ENCODE measurements at places on chromosomes 16 and 17.

DNA sequence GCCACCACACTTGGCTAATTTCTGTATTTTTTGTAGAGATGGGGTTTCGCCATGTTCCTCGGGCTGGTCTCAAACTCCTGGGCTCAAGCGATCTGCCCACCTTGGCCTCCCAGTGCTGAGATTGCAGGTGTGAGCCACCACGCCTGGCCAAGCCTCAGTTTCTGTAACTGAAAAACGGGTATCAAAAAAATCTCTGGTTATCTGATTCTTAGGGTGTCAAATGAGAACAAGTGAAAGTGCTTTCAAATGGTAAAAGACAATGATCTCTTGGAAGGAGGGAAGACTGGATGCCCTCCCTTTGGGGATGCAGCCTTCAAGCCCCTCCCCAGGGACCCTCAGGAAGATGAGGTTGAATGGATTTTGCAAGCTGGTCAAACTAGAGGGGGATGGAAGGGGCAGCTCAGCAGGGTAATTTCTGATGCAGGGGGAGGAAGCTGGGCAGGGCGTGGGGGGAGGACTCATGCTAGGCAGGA lies 22.3 kb downstream of the ARHGAP23 start:
- no peak for DNase-seq

DNA sequence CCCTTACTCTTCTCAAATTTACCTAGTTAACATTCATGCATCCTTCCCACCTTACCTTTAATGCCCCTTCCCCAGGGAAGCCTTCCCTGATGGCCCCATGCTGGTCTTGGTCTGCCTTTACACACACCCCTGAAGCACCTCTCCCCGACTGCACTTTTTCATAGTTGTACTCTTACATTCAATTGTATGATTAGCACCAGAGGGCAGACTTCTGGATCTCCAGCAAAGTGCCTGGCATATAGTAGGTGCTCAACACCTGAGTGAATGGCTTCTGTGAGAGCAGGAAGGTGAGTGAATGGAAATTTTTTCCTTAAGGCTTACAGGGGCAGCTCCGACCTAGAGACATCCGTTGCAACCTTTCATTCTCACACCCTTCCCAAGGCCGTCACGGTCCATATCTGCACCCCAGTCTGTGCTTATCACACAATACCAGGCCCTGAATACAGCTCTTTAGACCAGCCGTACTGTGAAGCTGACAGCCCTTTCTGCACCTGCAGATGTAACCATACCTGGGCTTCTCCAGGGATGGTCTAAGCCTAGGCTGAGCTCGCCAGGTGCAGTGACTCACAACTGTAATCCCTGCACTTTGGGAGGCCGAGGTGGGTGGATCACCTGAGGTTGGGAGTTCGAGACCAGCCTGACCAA lies 4.4 kb downstream of the PGAP3 start:
- DNase-seq: no peak

DNA sequence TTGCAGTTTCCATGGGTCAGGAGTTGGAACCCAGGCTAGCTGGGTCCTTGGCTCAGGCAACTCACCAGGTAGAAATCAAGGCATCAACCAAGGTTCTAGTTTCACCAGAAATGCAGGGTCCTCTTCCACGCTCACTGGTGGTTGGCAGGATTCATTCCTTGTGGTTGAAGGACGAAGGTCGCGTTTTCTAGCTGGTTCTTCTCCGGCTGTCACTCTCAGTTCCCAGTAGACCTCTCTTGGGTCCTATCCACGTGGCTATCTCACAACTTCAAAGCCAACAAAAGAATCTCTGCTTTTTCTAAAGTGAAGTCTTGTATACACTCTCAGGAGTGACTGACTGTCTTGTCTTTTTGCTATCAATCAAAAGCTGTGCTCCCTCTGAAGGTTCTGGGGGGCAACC lies 146.3 kb upstream of the NOL11 start:
- DNase-seq: no peak

GRCh38 chr17:46085522-46085921 lies 86.5 kb downstream of the STH start:
- no peak for DNase-seq

DNA sequence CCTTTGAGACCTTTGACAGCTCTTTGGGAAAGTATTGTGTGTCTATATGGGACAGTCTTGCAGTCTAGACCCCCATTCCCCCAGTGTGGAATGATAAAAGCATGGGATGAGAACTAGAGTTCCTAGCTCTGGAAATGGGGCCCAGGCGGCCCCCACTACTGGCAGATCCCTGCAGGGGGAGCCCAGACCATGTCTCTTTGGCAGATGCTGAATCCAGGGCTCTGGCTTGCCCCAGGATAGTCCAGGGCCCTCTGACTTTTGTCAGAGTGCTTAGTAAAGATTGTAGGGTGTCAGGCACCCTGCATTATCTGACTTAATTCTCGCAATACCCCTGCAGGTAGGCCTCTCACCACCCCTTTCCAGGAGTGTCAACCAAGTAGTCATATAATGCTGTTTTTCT lies 8.3 kb downstream of the ALKBH5 start:
- DNase-seq: no peak

DNA sequence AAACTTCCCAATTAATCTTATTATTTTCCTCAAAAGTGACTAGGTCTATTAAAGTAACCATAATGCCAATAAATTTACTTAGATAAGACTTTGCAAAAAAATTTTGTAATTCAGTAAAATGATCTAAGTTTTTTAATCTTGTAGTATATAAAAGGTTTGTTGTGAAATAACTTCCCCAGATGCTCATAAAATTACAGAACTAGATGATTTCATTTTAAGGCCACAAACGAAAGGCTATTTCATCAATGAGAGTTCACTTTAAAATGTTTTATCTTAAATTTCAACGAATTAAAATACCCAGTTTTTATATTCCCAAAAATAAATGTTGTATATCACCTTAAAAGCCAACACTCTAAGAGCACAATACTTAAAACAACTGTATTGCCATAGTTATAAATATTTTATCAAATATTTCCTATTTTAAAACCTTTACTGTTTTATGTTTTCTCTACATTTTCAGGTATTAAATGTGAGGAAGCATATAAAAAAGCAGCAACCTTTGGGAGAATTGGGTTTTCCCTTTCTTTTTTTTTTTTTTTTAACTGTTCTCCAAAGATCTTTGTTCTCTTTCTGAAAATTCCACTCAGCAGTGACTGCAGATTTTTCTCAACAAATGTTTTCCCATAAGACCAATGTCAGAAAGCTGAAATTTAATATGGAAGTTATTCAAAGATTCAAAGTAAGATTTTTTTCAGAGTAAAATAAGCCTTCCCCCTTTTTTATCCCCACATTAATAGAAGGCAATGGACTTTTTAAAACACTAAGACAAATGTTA lies 169.9 kb downstream of the CYB561 start:
- DNase-seq: no peak

Data from ELF-1 (cell line).